ENCODE measurements at places on chromosomes 5 and 9.

DNA sequence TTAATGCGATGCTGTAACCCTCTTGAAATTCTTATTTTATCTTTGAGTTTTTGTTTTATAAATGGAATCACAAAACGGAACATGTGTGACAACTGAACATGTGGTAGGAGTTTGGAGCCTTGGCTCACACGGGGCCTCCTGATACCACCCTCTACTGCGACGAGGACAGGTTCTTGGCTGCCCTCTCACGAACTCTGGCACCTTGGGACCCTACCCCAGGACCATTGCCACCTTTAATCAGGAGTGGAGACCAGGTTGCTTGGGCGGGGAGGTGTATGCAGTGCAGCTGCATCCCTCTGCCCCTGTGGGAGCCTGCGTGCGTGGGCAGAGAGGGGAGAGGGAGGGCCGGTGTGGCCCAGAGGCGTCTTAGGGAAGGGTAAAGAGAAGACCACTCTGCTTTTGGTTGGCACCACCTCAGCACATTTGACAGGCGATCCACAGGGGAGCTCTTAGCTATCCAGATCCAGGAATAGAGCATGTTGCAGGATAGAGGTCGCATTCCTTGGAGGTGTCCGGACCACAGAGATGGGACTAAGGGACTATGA, 753.9 kb upstream of the PTPRD start:
- DNase-seq, result no peak

- DNase-seq, result no peak
Observed at GRCh38 chr5:38846379-38847011, 683 bp downstream of the OSMR start.

DNA sequence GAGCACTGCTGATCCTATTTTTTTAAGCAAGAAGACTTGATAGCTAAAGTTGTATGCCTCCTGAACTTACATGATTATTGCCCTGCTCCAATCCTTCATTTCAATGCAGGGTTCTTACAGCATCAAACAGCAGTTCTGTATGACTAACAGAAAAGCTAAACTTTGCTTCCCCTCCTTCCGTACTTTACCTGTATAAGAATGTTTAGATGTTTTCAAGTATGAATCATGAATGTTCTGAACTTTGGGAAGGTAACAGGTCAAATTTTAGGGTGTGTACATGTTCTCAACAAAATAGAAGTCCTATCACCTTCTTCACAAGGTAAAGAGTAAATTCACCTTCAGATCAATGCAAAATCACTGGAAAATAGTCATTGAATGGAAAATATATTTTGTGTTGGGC, 972.6 kb upstream of the SEMA6A start:
- DNase-seq, result no peak

GRCh38 chr5:169785771-169786618, 148.9 kb downstream of the DOCK2 start:
- DNase-seq, result no peak

GRCh38 chr5:87008751-87009560, 258.7 kb upstream of the RASA1 start:
- no peak for DNase-seq

GRCh38 chr9:34408173-34408572, 31.5 kb upstream of the MYORG start:
- DNase-seq, result no peak

DNA sequence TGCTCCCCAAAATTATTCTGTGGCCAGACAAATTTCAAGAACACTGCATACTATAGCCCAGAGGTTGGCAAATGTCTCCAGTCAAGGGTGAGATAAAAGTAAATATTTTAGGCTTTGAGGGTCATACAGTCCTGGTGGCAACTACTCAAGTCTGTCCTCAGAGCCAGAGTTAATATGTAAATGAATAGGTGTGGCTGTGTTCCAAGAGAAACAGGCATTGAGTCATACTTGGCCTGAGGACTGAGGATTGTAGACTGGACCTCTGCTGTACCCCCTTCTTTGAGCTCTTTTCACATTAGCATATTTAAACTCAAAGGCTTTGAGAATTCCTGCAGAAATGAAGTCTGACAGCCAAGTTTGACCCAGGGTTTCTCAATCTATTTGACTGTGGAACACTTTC, 129.2 kb upstream of the PTCH1 start:
- DNase-seq, result no peak

DNA sequence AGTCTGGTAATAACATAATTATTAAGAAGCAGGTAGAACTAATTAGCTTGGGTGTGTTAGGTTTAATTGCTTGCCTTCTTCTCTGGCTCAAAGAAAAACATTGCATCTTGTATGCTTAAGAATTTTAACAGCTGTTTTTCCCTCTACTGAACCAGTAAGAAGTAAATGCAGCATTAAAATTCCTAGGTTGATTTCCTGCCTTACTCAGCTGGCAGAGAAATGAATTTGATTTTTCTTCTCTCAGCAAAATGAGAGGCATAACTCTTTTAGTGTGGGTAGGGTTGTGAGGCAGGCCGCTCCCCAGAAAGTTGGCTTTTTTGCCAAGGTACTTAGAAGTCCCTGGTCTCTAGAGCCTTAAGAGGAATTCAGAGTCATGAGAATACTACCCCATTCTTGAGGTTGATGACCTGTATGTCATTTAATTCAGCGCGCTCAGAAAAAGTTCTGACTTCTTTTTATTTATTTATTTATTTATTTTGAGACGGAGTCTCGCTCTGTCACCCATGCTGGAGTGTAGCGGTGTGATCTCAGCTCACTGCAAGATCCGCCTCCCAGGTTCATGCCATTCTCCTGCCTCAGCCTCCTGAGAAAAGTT, 302.6 kb downstream of the ARHGEF28 start:
- DNase-seq, result no peak

GRCh38 chr9:68727636-68728035, 22.6 kb downstream of the PIP5K1B start:
- no peak for DNase-seq

- no peak for DNase-seq
Observed at GRCh38 chr9:6109571-6109970, 94.1 kb upstream of the RANBP6 start.

DNA sequence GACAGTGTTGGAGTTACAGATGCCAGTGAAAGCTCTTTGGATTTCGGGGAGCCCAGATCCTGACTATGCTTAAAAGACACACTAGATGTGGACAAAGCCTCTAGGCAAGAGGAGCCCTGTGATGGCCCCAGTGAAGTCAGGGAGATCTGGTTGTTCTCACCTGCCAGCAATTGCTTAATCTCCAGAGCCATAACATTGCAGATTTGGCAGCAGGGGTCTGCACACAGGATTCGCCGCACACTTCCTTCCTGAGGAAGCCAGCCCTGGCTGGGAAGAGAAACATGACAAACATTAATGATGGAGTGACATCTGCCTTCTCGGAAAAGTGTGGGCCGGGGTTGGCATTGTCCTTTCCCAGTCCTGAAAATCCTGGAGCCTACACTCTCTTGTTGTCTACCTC, 65.2 kb upstream of the PHF24 start:
- DNase-seq, result no peak

- no peak for DNase-seq
Observed at GRCh38 chr5:108061941-108062340, 320.0 kb downstream of the FBXL17 start.

GRCh38 chr9:95506428-95506677, 10.4 kb downstream of the PTCH1 start:
- DNase-seq, result no peak

DNA sequence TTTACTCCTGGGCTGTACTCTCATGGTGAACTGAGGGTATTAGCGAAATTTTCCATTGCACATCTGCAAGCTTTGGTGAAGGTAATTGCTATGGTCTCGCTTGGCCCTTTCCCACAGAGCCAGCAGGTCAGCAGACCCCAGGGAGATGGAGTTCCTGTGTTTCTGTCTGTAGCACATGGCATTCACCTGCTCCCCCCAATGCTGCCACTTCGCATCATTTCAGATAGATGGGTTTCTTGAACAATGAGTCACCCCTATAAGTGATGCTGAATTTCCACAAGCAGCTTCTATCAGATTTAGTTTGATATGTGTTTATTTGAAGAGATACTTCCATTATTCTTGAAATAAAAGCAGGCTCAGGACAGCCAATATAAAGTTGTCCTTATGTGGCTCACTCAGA, 117.8 kb downstream of the ERCC6L2 start:
- no peak for DNase-seq

- DNase-seq, result no peak
Observed at GRCh38 chr5:7856855-7857254, 5.9 kb upstream of the CFAP90 start.

- DNase-seq, result no peak
Observed at GRCh38 chr9:135589596-135590485, 28.3 kb downstream of the PAEP start.

GRCh38 chr5:81754621-81755020, 3.7 kb upstream of the SSBP2 start:
- DNase-seq, result no peak

DNA sequence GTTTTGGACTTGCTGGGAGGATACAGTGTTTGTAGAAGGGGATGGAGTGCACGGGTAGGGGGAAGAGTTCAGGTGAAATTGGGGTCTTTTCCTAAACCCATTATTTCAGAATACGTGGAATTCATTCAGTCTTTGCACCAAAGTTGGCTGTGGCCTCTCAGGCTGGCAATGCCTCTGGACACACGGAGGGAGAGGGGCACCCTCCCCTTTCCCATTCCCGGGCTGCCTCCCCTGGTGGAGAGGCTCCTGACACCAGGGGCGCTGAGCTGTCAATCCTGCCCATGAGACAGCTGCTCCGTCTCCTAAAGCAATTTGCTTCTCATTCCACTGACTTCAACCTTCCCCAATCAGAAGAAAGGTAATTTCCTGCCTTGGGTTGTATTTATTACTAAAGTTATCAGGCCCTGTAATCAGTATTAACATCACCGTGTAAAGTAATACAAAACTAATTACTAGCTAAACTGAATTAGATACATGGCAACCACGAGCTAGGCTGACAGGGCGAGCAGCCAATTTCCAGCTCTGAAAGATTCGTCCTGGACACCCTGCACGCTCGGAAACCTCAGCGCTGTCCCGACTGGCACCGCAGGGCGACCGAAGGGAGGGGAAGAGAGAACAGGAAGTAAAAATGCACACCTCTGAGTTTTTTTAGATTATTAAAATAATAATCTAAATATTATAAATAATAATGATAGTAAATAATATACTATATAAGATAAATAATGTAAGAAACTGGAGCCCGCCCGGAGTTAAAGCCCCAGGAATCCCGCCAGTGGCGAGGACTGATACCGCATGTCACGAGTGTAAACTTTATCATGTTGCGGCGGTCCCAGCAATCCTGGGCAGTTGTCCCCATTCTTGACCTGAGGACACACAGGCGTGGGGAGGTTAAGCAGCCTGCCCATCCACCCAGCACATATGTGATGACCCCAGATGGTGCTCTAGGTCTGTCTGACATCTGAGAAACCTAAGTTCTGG, 6.9 kb upstream of the OLFM1 start:
- no peak for DNase-seq

- no peak for DNase-seq
Observed at GRCh38 chr9:136089697-136090045, 5.4 kb downstream of the NACC2 start.

DNA sequence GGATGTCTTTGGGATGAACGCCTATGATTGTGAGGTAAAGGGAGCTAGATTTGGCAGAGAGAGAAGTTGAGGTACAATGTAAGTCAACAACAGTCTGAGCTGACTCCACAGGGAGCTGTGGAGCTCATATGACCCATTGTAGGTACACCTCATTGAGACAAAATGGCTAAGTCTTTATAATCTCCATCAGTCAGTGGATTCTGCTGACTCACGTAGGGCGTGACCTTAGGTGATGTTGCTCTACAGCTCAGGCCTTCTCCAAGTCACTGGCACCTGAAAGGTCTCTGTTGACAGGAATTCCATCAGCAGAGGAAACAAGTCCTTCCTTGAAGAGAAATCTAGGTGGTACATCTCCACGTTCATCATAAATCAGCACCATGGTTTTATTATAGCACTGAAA, 118.2 kb upstream of the PRR16 start:
- DNase-seq, result no peak

GRCh38 chr5:148381906-148382305, 1.9 kb upstream of the FBXO38 start:
- no peak for DNase-seq

DNA sequence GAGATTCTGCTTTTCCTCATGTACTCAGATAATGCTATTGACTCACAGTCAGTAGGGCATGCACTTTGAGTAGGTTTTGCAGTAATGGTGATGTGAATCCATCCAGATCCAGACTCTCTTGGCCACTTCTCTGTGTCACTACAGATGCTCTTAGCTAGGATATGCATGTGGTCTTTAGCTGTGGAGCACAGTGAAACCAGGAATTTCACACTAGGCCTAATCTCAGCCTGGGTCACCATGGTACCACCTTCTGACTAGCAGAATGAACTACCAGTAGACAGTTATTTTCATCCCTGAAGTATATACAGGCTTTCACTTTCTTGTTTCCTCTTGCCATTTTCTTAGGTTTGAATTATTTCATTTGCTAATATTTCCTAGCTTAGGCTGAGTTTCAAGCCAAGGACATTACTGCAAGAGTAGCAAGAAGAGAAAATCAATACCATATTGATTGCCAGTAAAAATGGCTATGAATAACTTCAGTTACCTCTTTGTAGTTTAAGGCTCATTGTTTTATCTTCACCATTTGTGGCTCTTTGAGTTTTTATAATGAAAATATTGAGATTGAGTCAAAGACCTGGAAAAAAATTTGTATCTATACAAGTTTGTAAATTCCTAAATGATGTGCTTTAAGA, 28.4 kb upstream of the CSNK1G3 start:
- no peak for DNase-seq

- no peak for DNase-seq
Observed at GRCh38 chr9:7318920-7319319, 480.7 kb downstream of the DMAC1 start.

DNA sequence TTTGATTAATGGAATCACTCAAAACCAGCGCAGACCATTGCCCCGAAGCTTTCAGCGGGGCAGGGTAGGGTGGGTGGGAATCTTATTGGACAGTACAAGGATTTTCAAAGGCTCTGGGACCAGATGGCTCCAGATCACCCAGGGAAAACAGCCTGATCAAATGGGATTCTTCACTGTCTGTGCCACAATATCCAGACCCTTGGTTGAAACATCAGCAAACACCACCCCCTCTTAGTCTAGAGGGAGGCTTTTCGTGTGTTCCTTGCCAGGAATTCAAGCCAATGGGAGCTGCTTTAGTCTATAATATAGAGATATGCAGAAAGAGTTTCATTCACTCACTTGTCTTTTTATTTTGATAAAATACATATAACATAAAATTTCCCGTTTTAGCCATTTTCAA, 1.7 kb downstream of the GFI1B start:
- no peak for DNase-seq

DNA sequence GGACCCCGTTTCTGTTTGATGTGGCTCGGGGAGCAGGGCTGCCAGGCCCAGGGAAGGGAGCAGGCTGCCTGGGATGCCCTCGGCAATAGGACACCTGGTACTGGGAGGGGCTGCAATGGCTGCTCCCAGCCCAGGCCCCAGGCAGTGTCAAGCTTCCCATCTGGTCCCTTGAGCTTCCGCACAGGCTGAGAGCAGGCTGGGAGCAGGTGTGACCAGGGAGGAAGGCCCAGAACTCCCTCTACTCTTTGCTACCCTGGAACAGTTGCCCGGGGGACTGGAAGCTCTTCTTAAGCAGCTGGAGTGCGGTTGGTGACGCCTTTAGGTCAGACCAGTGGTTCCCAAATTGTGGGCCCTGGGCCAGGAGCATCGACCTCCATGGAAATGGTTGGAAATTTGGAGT, 186.9 kb downstream of the GADD45G start:
- DNase-seq, result no peak
